ENCODE measurements at places on chromosomes 3 and 15. TPM values are rescaled to one million over a fixed set of nuclear protein-coding genes. Genes with fewer than 3 reads are reported as not detected.

IGDCC3 gene
- 1.0 TPM for polyA plus RNA-seq

HDC gene
- polyA plus RNA-seq = 0.22 TPM

NAALADL2 gene
- polyA plus RNA-seq = 0.27 TPM

GRAMD1C gene
- 19.7 TPM for polyA plus RNA-seq

LRTM1 gene
- 0.49 TPM for polyA plus RNA-seq

MYLK gene
- 16.5 TPM for polyA plus RNA-seq

BRK1 gene
- polyA plus RNA-seq = 147 TPM

GRCh38 chr15:40097096-40097967, 11.3 kb downstream of the BMF start:
- H3K4me1 ChIP-seq = peaks cover 92% of the 10 kb centered on the region
- peaks cover 52% of the 10 kb centered on the region for H3K36me3 ChIP-seq

GRCh38 chr15:94370206-94370935, 139.0 kb downstream of the MCTP2 start:
- H3K36me3 ChIP-seq = peaks cover 6% of the 10 kb centered on the region
- H3K4me1 ChIP-seq = no peaks in the 10 kb centered on the region
- no peak overlapping the region for H3K27ac ChIP-seq
- H3K4me3 ChIP-seq = no peak overlapping the region
- no peak for DNase-seq
- H3K27me3 ChIP-seq = no peaks in the 10 kb centered on the region

DNA sequence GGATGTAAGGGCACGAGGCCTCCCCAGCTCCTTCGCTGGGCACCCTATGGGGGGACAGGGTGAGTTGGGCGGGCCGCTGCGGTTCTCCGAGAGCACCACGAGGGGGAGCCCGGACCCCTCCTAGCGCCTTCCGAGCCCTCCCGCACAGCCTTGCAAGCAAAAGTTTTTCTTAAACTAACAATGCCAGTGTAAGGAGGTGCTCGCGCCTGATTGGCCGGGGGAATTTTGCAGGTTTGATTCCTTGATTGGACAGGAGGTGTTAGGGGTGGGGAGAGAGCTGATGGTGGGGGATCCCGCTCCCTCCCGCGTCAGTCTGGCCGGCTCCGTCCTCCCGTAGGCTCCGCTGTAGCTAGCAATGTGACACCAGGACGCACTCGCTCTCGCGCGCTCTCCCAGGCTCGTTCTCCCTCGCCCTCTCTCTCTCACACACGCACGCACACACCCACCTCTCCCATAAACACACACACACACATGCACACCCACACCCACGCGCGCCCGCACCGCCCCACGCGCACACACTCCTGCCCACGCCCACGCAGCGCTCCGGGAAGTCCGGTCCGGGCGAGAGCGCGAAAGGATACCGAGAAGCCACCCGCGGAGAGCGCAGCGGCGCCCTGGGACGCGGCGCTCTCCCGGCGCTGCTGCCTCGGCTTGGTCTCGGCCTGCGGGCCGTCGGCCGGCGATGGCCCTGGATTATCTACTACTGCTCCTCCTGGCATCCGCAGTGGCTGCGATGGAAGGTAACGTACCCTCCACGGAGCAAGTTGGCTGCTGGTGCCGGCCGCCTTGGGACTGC, at the start of gene EPHB1:
Gene EPHB1 (plus strand): TSS at position 311 of the 796 bp plus-strand sequence.
- H3K4me1 ChIP-seq = no peaks in the 10 kb centered on the region
- H3K4me3 ChIP-seq = peak within 1 kb of the TSS; percentile 41
- no peak within 1 kb of the TSS for H3K27ac ChIP-seq
- DNase-seq = peak; percentile 78
- no peaks in the 10 kb centered on the region for H3K36me3 ChIP-seq
- H3K27me3 ChIP-seq = peaks cover 9% of the 10 kb centered on the region

- no peak overlapping the region for H3K27ac ChIP-seq
- no peak for DNase-seq
- no peaks in the 10 kb centered on the region for H3K27me3 ChIP-seq
- no peaks in the 10 kb centered on the region for H3K36me3 ChIP-seq
- H3K4me3 ChIP-seq = no peak overlapping the region
Observed at GRCh38 chr3:106810300-106810875, 566.9 kb upstream of the CCDC54 start.

DNA sequence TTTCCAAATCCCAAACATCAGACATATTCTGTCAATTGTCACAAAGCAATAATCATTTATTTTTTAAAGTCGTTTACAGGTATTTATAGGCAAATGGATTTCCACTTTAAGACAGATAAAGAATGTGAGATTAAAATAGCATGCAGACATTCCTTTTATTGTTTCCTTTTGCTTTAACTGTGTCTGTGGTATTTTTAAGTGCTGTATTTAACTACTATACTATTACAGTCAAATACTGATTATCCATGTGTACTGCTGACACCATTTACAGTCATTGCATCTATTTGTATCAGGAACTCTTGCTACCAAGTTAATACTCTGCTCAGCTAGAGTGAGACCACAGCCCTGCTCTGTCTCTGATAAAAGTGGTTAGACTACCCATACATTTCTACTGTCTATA, 12.8 kb upstream of the CEP152 start:
- no peaks in the 10 kb centered on the region for H3K4me1 ChIP-seq
- H3K4me3 ChIP-seq = no peak overlapping the region
- H3K27ac ChIP-seq = no peak overlapping the region
- no peak for DNase-seq

DNA sequence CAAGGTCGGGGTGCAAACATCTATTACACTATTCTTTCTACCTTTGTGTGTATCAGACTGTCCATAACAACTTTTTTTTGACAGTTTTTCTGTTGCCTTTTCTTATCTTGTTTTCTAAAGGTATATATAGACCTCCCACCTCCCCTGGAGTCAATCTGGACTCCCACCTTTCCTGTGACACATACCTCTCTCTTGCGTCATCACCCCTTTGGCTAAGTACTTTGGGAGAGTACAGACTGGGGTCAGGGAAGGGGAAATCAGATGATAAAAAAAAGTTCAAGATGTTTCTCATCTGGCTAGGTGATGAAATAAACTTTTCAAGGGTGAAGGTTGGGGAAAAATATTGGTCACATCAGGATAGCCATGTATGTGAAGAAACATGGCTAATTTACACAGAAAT, 17.2 kb downstream of the TSPAN3 start:
- no peak for DNase-seq
- H3K27ac ChIP-seq = no peak overlapping the region
- no peak overlapping the region for H3K4me3 ChIP-seq
- no peaks in the 10 kb centered on the region for H3K27me3 ChIP-seq

- no peaks in the 10 kb centered on the region for H3K27me3 ChIP-seq
- no peak overlapping the region for H3K27ac ChIP-seq
- no peaks in the 10 kb centered on the region for H3K4me1 ChIP-seq
- no peaks in the 10 kb centered on the region for H3K36me3 ChIP-seq
- H3K4me3 ChIP-seq = no peak overlapping the region
- DNase-seq = no peak
Observed at GRCh38 chr3:122940628-122941086, 86.9 kb downstream of the SEMA5B start.

DNA sequence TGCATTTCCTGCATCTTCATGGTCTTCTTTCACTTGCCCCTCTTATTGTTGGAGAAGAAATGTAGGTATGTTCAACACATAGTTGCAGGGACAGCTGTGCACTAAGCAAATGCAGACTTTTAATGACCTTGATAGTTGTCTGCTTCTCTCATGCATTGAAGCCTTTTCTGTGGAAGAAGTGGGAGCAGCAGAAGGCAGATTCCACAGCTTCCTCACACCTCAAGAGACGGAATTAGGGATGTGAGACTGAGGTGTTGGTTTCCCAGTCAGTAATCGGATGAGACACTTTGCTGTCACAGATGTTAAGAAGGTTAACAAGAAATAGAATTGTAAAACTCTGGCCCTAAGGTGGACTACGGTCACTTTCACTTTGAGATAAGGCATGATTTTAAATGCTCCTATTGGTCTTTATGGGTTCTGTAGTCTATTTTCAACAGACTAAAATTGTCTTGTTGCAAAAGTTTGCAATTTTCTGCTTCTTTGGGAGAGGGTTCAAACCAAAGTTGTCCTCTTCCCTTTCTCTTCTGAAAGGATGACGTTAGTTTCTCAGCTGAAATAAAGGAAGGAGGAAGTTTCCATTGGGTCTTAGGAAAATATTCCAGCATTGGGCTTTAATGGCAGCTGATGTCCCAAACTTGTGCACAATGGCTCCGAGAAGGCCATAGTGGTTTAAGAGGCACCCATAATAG, 117.4 kb downstream of the LPP start:
- no peak for DNase-seq
- H3K4me3 ChIP-seq = no peak overlapping the region
- peak overlapping the region; percentile 26 for H3K27ac ChIP-seq
- H3K27me3 ChIP-seq = no peaks in the 10 kb centered on the region
- peaks cover 31% of the 10 kb centered on the region for H3K4me1 ChIP-seq
- H3K36me3 ChIP-seq = peaks cover 6% of the 10 kb centered on the region

DNA sequence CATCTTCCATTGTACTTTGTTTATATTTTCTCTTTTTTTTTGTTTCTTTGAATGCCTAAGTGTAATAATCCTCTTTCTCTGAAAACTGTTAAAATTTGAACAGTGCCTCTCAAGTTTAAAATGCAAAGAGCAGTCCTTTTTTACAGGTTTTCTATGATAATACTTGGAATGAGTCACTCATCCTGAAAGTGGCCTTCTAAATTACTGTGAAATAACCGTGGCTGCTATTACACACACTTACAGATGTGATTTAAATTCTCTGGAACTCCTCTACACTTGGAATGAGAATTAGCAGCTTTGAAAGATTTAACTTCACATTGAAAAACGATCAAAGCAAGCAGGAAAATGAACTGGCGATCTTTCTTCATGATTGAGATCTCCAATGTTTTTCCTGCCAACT, 105.9 kb downstream of the ROBO1 start:
- no peak overlapping the region for H3K4me3 ChIP-seq
- no peaks in the 10 kb centered on the region for H3K27me3 ChIP-seq
- no peaks in the 10 kb centered on the region for H3K4me1 ChIP-seq
- DNase-seq = no peak
- H3K36me3 ChIP-seq = no peaks in the 10 kb centered on the region

GRCh38 chr3:152672320-152672649, 162.6 kb upstream of the P2RY1 start:
- H3K4me3 ChIP-seq = no peak overlapping the region
- no peak overlapping the region for H3K27ac ChIP-seq
- no peaks in the 10 kb centered on the region for H3K4me1 ChIP-seq
- no peaks in the 10 kb centered on the region for H3K36me3 ChIP-seq

DNA sequence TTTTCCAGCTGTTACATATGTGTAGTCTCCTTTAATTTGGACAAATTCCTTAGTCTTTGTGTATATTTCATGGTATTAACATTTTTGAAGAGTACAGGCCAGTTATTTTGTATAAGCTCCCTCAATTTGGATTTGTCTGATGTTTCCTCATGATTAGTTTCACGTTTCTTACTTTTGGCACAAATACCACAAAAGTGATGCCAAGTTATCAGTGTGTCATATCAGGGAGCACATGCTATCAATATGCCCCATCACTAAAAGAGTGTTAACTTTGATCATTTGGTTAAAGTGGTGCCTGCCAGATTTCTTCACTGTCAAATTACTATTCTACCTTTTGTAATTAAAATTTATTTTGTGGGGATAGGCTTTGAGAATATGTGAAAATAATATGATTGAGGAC, 14.6 kb downstream of the PCNP start:
- H3K36me3 ChIP-seq = peaks cover 4% of the 10 kb centered on the region
- H3K4me1 ChIP-seq = no peaks in the 10 kb centered on the region
- no peaks in the 10 kb centered on the region for H3K27me3 ChIP-seq
- no peak for DNase-seq
- H3K4me3 ChIP-seq = no peak overlapping the region

- H3K36me3 ChIP-seq = peaks cover 44% of the 10 kb centered on the region
- H3K4me3 ChIP-seq = no peak overlapping the region
- H3K27ac ChIP-seq = no peak overlapping the region
- no peaks in the 10 kb centered on the region for H3K27me3 ChIP-seq
Observed at GRCh38 chr15:80942266-80942665, 47.4 kb downstream of the MESD start.

- DNase-seq = no peak
- H3K4me3 ChIP-seq = no peak overlapping the region
- no peaks in the 10 kb centered on the region for H3K4me1 ChIP-seq
- H3K27me3 ChIP-seq = no peaks in the 10 kb centered on the region
Observed at GRCh38 chr3:48960841-48961413, 29.1 kb upstream of the P4HTM start.

DNA sequence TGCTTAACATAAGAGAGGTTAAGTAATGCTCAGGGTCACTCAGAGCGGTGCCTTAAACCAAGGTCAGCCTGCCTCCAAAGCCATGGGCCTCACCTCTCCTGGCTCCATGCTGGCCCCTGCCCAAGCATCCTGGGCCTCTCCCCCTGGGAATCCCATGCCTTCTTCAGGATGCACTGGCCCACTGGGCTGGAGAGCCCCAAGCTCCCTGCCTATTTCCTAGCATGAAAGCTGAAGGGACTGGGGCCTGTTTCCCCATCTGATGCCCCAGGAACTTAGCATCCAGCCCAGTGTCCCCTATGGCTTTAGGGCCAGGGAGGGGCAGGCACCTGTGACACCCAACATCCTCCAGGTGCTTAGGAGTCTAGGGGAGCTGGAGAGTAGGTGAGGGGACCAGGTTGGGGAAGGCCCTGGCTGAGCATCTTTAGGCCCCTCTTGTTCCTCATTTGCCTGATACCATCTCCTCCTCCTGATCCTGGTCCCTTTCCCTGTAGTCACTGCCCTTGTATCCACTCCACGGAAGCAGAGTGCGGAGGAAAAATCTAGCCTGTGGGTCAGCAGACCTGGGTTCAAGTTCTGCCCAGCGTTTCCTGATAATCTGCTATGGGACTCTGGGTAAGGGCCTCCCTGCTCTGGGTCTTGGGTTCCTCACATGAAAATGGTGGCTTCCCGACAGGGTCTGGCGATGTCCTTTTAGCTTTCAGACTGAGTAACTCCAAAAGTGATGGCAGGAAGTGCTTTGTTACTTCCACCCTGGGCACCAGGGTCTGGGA, 28.6 kb downstream of the EHD4 start:
- no peaks in the 10 kb centered on the region for H3K27me3 ChIP-seq

DNA sequence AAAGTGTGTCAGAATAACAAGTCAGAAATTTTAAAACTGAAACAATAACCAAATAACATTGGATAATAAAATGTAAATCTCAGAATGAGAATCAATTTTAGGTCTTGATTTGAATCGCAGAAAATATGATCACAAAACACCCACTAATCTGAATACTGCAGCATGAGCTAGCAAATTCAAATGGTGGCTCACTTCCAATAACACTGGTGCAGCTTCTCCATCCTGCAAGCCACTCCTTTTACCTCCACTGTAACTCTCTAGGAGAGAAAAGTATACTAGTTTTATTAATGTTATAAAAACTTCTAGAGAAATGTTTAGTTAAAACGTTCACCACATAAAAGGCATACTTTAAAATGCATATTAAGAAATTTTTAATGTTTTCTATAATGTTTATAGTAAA, 30.4 kb downstream of the UBE3A start:
- peaks cover 1% of the 10 kb centered on the region for H3K4me1 ChIP-seq
- no peaks in the 10 kb centered on the region for H3K27me3 ChIP-seq

DNA sequence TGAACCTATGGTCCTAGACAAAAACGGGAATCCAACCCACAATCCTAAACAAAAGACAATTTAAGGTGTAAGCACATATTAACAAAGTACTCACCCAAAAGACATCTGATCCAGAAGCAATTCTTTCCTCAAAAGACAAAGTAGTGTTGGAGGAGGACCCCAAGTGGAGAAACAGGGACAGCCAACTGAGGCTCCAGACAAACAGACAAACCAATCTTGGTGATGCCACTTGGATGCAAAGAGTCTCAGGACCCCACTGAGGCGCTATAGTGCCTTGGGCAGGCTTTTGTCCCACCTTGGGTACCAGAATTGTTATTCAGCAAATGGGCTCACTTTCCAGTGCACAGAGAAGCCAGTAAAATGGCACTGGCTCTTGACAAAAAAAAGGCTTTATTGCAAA, 613.8 kb downstream of the DIPK2A start:
- H3K4me3 ChIP-seq = no peak overlapping the region
- no peak overlapping the region for H3K27ac ChIP-seq
- no peaks in the 10 kb centered on the region for H3K36me3 ChIP-seq
- no peaks in the 10 kb centered on the region for H3K27me3 ChIP-seq
- peak; percentile 3 for DNase-seq
